ENCODE measurements at places on chromosomes 7 and 10.

DNA sequence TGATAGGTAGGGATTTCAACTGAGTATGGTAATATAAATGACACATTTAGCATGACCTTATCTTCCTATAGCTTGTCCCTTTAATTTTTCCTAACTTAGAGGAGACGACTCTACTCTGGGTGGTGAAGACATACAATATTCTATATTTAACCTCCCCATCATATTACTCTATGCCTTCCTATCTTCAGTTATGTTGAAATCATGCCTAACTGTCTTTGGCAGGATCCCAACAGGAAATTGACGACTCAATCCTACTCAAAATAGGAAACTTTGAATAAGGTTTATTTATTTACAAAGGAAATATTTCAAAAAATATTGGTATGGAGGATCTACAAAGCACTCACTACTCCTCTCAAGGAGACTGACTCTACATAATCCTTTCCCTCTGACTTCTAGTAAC lies 24.1 kb upstream of the SEMA3A start:
- DNase-seq, result no peak
- no peak overlapping the region for H3K27ac ChIP-seq
- H3K36me3 ChIP-seq, result no peaks in the 10 kb centered on the region

DNA sequence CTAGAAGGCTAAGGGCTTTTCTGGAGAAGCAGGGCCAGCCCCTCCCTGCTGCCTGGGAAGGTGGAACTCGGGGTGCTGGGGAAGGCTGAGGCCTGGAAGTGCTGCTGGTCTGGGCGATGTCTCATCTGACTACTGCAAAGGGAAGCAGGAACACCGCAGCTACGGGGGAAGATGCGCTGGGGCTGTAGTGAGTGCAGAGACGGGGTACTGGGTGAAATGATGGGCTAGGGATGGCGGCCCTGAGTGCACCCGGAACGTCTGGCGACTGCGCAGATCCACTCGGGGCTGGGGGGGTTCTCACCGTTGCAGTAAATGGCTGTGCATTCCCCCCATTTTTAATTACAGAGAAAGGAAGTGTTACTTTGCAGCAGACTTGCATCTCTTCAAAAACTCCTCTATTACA lies 195.4 kb upstream of the ADARB2 start:
- H3K36me3 ChIP-seq, result no peaks in the 10 kb centered on the region
- H3K4me3 ChIP-seq, result no peak overlapping the region
- no peak overlapping the region for H3K27ac ChIP-seq
- H3K27me3 ChIP-seq, result no peaks in the 10 kb centered on the region
- DNase-seq, result no peak

DNA sequence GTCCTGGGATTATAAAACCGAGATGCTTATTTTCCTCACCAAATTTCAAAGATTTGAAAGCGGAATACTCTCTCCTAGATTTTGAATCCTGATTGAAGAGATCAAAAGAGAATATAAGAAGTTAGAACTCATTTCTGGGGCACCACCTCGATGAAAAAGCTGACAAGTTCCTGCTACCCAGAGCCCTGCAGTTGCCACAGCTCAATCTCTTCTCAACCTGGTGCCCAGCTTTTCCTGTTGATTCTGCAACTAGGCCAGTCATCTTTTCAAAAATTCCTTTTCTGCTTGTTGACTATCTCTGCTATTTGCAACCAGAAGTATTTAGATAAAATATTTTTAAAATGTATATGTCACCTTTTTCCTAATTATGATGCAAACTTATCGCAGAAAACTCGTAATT lies 45.0 kb downstream of the MTPN start:
- H3K4me1 ChIP-seq, result no peaks in the 10 kb centered on the region
- H3K27ac ChIP-seq, result no peak overlapping the region
- H3K4me3 ChIP-seq, result no peak overlapping the region
- no peak for DNase-seq
- H3K36me3 ChIP-seq, result no peaks in the 10 kb centered on the region
- no peaks in the 10 kb centered on the region for H3K27me3 ChIP-seq

GRCh38 chr7:154928136-154929005 lies 74.6 kb downstream of the PAXIP1 start:
- H3K4me1 ChIP-seq, result peaks cover 13% of the 10 kb centered on the region
- DNase-seq, result peak; percentile 98
- H3K27ac ChIP-seq, result peak overlapping the region; percentile 61
- H3K27me3 ChIP-seq, result no peaks in the 10 kb centered on the region

DNA sequence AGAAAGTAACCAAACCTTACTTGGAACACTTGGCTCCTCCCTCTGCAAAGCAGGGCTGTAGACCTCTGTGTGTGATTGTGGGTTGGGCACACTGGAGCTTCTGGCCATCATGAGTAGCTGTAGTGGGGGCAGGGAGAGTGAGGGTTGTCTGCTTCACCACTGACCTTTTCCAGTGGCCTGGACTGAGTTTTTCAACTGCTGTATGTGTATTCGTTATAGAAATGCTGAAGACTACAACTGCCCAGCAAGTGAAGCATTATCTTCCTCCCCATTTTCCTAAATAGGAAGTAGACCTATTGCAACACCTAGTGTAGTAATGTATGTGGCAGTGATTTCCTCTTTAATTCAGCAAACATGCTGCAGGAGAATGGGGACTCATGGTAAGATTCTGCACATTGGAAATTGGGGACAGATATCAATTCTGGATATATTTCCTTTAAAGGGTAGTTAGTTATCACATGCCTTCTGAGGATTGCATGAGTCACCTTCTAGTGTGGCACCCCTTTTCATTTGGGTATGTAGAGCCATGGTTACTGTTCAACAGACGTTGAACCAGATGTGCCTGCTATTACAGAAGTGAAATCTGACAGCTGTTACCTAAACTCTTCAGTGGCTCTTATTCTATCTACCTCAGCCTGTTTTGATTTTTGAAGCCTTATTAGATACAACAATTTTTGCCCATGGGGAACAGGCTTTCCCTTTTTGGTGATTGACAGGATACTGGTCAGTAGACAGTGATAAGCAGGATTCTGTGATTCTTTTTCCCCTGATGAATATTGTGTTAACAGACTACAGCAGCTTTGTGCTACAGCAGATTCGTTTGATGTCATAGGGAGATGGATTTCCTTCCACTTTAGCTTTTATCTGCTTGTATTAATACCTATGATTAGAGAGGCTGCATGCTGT lies 130.9 kb downstream of the SND1 start:
- peak; percentile 85 for DNase-seq
- H3K27me3 ChIP-seq, result no peaks in the 10 kb centered on the region
- peak overlapping the region; percentile 92 for H3K27ac ChIP-seq
- no peaks in the 10 kb centered on the region for H3K36me3 ChIP-seq
- H3K4me3 ChIP-seq, result peak overlapping the region; percentile 28

DNA sequence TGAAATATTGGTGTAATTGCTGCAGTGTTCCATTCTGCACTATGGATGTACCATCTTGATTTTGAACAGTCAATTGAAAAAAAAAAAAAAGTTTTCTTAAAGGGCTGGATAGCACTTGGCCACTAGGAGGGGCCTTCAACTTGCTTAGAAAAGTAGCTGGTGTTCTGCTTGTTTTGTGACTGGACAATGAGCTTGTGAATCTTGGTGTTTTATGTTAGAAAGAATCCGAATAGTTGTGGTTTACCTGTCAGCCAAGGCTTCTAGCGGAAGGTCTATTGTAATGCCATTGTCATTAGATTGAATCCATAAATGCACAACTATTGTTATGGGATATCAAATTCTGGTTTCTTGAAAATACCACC lies 77.1 kb downstream of the BMPER start:
- H3K4me3 ChIP-seq, result no peak overlapping the region
- peak; percentile 64 for DNase-seq
- H3K4me1 ChIP-seq, result no peaks in the 10 kb centered on the region
- no peaks in the 10 kb centered on the region for H3K27me3 ChIP-seq

- DNase-seq, result no peak
- H3K27me3 ChIP-seq, result 0 out of 2 replicates have a peak, but pooled peaks cover 3% of the 10 kb centered on the region
- H3K4me1 ChIP-seq, result peaks cover 4% of the 10 kb centered on the region
- no peak overlapping the region for H3K27ac ChIP-seq
- H3K36me3 ChIP-seq, result no peaks in the 10 kb centered on the region
Observed at GRCh38 chr7:136392856-136393255, 415.7 kb upstream of the MTPN start.

Data from Karpas-422 (cell line).